Head of caudate nucleus (tissue), 42 donors: ENCODE measurements at places on chromosomes 7 and 10.

DNA sequence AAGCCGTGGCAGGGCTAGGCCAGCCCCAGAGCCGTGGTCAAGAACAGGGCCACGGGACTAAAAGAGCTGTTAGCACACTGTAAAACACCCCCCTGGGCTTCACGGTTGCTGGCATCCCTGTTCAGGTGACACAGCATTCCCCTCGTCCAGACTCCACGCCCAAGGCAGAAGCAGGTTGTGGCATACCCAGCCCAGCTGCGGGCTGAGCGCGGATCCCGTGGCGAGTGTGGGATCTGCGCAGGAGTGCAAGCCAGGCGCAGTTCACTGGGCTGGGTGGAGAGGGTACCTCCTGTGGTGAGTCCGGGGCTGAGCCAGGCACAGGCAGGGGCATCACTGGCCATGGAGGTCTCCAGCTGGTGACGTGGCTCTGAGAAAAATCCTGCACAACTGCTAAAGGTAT is 199.1 kb downstream of the FZD1 start:
- no peak for DNase-seq

- DNase-seq, result peak; percentile 75
Measured at GRCh38 chr10:79239275-79239779, 107.9 kb upstream of the PPIF start.

DNA sequence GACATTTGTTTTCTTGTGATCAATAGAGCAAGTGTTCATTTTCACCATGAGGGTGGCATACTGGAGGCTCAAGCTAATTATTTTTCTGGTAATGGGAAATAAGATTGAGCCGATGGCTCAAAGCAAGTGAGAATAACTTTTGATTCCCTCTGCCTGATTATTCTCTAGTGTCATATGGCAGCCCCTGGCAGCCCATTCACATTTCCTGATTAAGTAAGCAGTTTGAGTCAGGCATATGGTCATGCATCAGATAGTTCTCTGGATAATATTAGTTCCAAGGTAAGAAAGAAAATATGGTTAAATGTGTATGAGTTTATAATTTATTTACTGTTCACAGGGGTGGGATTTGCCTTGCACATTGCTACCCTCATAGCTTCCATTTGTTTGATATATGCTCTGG is 109.2 kb downstream of the DYNC1I1 start:
- DNase-seq, result no peak

DNA sequence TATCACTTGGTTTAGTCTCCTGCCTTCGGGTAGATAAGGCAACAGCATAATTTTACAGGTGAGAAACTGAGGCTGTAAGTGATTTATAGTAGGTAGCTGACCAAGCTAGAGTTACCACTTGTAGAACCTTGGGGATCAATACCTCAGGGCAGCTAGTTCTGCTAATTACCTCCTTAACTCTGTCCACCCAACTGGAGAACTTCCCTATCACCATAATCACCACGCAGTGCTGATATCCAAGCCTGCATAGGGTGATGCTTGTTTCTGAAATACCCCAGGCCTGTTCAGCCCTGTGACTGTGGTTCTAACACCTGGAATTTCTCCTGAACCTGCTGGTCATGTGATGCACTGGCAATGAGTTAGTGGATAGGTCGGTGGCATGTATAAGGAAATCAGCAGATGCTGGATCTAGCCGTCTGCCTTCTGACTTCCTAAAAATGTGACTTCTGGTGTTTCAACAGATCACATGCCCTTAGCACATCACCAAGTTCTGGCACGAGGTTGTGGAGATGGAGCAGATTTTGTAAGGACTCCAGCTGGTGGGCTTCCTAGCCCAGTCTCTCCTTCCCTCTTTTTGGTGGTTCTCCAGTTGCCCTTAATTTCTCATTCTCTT is 15.3 kb downstream of the PLAU start:
- no peak for DNase-seq

- no peak for DNase-seq
Measured at GRCh38 chr10:30185341-30185740, 126.0 kb upstream of the JCAD start.

DNA sequence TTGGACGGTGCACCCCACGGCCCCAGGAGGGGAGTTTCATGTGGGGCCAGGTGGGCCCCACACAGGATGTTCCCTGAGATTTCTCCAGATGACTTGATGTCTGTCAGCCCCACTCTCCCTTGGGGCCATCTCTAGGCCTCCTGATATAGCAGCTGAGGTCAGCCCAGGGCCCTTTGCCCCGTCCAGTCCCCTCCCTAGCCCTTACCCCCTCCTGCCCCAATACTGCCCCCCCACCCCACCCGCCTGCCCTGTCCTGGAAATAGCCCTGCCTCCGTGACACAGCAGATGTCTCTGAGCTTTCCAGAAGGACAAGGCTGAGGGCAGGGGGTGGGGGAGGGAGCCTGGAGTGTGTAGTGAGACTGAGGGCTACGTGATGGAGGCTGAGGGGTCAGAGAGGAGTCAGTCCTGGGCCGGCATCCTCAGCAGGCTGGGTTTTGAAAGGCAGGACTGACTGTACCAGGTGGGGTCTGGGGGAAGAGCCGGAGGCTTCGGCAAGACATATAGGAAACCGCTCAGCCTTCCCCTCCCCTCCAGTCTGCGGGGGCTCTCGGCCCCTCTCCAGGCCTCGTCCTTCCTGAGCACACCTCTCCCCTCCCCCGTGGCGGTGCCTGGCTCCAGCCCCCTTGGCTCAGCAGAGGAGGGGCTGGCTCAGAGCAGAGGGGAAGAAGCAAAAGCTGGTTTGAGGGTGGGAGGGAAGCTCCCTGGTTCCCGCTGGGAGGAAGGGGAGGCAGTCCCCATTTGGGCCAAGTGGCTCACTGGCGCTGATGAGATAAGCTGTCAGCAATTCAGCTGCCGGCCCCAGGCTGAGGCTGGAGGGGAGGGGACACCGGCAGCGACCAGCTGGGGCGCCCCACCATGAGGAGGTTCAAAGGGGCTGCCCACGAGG is 2.0 kb downstream of the FLNC start:
- DNase-seq, result no peak

GRCh38 chr10:21445163-21445562 is 80.3 kb downstream of the SKIDA1 start:
- DNase-seq, result no peak

DNA sequence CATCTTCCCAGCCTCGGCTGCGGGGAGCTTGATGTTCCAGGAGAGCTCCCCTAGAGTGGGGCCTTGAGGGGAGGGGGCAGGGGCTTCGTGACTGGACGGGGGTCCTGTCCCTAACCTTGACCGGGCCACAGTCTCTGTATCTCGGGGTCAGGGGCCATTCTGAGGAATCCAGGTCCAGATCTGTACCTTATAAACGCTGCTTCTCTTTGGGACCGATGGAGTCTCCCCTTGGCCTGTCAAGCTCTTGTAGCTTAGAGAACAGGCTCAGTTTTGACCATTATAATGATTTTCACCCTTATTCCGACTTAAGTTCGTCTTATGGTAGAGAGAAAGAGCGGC is 831 bp downstream of the ZKSCAN5 start:
- DNase-seq, result no peak

- no peak for DNase-seq
Measured at GRCh38 chr7:154350892-154351291, 298.7 kb downstream of the DPP6 start.

DNA sequence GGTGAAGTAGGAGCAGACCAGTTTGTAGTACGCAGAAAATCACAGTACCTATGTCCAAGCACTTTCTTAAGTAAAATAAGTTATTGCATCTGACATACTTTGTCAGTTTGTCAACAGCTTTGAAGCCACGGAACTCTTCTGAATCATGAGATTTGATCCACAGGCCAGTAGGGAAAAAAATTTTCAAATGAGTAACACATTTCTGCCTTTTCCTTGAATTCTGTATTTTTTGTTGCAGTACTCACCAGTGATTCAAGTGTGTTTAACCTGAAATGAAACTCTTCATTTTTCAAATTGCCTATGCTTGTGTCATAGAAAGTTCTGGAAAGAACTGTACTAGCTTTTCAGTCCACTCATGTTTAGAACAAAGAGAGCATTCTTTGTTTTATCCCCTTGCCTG is 337.7 kb downstream of the GATA3 start:
- DNase-seq, result no peak

DNA sequence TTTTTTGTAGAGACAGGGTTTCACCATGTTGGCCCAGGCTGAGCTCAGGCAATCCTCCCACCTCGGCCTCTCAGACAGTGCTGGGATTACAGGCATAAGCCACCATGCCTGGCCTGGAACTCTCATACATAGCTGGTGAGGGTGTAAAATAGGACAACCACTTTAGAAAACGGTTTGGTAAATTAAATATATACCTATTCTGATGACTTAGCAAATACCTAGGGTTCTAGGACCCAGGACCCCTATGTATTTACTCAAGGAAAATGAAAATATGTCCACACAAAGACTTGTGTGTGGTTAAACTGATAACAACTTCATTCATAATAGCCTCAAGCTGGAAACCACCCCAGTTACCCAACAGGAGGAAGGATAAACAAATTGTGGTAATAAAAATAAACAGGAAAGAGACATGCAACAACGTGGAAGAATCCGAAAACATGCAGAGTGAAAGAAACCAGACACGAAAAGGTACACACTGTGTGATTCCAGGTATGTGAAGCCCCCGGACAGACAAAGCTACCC is 52.7 kb downstream of the CARD11 start:
- DNase-seq, result no peak

- no peak for DNase-seq
Measured at GRCh38 chr7:103391150-103391549, 43.7 kb downstream of the PSMC2 start.

DNA sequence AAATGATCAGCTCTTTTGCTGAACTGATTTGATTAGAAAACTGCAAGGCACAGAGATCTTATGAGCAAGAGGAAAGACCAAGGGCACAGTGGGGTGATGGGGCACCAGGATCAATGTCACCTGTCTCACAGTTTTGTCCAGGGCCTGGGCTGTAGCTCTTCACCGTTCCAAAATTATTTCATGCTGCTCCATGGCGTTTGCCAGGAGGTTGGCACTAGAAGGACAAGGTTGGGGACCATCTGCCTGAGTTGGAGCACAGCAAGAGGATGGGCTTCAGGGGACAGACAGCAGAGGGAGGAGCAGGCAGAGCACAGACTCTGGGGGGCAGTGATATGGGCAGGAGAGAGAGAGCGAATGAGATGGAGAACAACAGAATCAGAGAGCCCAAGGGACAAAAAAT is 17.5 kb upstream of the FRA10AC1 start:
- DNase-seq, result no peak

DNA sequence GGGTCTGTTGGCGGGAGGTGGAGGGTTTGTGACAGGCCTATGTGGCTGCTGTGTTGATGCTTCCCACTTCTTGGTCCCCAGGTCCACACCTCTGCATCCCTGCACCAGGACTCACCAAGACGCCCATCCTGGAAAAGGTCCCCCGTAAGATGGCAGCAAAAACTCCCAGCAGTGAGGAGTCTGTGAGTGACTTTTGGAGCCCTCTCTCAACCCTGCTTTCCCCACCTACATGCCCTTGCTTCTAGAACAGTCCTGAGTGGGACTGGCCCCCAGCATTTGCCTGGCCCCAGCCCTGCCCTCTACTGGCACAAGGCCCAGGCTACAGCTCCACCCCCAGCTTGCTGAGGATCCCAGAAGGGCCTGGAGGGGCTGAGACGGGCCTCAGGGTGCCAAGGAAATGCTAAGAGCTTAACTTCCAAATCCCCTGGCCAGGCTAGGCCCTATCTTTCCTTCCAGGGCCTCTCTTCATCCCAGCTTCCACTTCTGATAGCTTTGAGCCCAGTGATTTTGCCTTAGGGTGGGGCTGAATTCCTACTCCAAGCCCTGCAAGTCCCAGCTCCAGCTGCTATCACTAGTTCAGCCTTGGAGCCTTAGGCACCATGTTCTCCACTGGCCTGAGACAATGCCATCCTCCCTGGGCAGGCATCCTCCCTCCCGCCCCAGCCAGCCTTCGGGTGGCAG is 2.7 kb downstream of the CHAT start:
- DNase-seq, result no peak

GRCh38 chr7:17488829-17489228 is 190.4 kb downstream of the AHR start:
- DNase-seq, result no peak

DNA sequence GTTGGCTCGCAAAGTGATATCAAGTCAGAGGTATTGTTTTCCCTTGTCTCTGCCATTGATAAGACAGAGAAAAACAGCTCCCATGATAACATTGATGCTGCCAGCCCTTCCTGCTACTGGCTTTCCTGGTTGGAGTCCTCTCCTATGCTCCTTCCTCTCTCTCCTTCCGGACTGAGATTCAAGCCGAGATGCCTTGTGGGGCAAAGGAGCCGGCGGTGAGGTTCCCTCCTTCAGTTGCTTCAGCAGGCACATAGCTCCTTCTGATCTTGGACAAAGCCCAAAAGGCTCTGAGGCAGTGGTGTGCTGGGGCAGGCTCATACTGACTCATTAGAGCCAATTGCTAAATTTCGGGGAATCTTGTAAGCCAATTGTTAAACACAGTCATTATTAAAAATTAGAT is 8.8 kb upstream of the ZCCHC24 start:
- no peak for DNase-seq

DNA sequence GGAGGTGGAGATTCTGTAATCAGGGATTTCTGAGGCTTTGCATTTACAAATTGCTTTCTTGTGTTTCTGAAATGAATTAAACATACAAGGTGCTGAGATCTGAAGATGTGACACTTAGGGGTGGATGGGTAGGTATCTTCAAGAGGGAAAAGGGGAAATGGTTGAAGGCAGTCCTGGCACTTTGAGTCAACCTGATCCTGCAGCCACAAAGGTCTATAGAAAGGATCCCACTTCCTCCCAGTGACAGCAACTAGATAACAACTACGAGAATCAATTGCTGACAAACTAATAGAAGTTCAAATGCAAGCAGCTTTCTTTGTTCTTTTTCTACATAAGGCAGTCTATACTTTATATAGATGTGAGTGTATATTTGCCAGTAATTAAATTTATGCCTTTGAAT is 553.3 kb downstream of the MDFIC start:
- DNase-seq, result no peak

DNA sequence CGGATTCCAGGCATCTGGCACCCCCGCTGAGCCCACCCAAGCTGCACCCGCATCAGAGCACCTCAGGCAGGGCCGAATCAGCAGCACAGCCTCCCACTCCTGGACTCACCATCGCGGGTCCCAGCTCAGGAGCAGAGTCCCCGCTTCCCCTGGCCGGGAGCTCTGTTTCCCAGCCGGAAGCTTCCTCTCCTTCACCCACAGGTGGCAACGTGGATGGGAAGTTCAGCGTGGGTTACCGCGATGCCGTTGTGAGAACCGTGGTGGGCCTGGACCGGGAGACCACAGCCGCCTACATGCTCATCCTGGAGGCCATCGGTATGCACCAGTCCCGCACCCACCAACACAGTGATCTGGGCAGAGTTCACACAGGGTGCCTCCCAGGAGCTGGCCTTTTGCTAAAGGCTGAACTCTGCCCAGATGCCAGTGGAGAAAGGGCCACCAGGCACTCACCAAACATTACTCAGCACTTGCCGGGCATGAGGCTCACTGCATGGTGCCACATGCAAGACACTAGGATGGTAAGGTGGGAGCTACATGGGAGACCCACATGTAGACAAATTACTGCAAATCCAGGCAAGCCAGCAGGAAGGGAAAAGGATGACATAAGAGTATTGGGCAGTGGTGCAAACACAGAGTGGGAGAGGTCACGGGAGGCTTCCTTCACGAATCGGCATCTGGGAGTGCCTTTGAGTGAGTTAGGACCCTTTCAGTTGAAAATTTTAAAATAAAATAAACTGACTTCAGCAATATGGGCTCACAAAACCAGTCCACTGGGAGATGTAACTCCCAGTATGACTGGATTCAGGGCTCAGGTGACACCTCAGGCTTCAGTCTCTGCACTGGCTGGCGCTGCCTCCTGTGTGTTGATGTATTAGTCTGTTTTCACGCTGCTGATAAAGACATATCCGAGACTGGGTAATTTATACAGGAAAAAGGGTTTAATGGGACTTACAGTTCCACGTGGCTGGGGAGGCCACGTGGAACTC is 10.4 kb downstream of the C10orf105 start:
- no peak for DNase-seq
